ENCODE measurements at places on chromosomes 2 and 18.

- no peak for ATAC-seq
Observed at GRCh38 chr2:180955101-180955500, 25.3 kb upstream of the UBE2E3 start.

DNA sequence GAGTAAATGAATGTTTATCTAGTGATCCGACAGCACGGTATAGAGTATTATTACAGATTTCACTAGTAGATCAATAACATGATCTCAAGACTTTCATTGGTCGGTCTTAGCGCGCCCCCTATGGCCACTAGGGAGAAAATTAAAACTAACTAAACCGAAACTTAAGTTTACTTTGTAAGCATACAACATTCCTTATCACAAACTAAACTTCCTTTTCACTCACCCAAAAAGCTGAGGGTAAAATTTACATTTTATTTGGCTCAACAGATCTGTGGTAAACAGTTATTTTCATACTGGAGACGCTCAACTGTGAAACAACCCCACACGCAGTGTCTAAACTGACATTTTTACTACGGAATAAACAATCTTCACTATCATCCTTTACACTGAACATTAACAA, 215.6 kb upstream of the MAP2 start:
- no peak for ATAC-seq

DNA sequence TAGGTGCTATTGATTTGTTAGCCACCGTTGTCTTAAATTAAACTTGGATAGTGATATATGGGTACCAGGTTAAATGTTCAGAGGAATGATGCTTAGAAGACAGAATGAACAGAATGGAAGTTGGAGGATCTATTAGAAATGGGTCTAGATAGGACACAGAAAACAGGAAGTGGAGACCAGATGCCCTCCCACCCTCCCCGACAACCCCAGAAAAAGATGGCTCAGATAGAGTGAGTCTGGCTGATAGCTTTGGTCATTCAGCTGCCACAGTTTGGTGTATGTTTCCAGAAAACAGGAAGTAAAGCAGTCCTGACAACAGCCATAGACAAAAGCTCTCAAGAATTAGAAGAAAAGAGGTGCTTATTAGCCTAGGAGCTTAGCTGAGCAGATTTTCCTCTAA, 71.5 kb upstream of the DSG1 start:
- no peak for ATAC-seq

GRCh38 chr2:223538920-223539440, 63.2 kb downstream of the SCG2 start:
- ATAC-seq, result no peak

DNA sequence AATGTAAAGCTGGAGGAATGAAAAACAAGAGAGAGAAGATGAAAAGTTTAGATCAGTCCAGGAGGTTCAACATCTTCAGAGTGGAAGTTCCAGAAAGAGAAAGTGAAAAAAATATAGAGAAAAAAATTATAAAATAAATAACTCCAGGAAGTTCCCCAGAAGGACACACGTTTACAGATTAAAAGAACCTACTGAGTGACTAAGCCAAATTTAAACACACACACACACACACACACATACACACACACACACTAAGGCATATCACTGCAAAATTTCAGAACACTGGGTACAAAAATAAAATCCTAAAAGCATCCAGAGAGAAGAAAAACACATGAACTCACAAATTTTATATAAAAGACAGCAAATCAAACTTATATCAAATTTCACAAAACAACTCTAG, 85.9 kb upstream of the PMAIP1 start:
- ATAC-seq, result no peak

- ATAC-seq, result no peak
Observed at GRCh38 chr2:7225848-7226247, 308.6 kb downstream of the RNF144A start.

- no peak for ATAC-seq
Observed at GRCh38 chr2:19033240-19033639, 325.2 kb downstream of the OSR1 start.

- ATAC-seq, result no peak
Observed at GRCh38 chr18:10090668-10091067, 176.9 kb downstream of the VAPA start.

- ATAC-seq, result no peak
Observed at GRCh38 chr18:69949538-69949936, 1.9 kb upstream of the CD226 start.

- ATAC-seq, result no peak
Observed at GRCh38 chr2:58137856-58138255, 91.2 kb downstream of the VRK2 start.

- no peak for ATAC-seq
Observed at GRCh38 chr2:214104219-214104618, 306.6 kb upstream of the VWC2L start.

DNA sequence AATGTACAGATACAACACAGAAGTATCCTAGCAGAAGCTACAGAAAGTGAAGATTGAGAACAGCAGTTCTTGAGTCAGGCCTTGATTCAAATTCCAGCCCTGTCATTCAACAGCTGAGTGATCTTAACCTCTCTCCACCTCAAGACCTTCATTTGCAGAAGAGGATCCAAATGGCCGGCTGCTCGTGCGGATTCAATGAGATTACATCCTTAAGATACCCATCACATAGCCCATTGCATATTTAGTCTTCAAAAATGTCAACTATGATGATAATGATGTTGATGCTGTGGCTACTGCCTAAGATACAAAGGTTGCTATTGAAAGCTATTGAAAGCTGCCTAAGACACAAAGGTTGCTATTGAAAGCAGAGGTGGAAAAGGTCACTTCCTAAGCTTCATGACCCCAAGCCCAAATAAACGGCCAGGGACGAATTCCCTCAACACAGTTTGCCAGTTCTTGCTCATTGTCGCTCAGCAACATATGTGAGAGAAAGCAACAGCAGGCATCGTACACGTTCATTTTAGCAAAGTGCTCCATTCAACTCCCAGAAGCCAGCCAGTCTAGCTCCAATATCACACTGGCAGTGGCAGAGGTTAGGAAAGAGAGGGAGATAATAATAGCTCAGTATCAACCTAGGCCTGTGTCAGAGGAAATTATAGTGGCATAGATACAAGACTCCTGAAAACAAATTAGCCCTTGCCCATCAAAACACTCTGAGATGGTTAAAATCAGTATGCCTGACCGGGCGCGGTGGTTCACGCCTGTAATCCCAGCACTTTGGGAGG, 36.1 kb downstream of the MRPL35 start:
- ATAC-seq, result no peak

- ATAC-seq, result no peak
Observed at GRCh38 chr2:70510313-70510712, 43.3 kb downstream of the TGFA start.

GRCh38 chr18:24115628-24116027, 23.2 kb upstream of the CABYR start:
- ATAC-seq, result no peak

Data from activated CD4-positive, CD25-positive, alpha-beta regulatory T cell treated with anti-CD3 and anti-CD28 coated beads, Interleukin-2, amount 50 U/mL, for 24 hours (primary cell).